ENCODE measurements at places on chromosomes 3 and 15. TPM values are rescaled to one million over a fixed set of nuclear protein-coding genes. Genes with fewer than 3 reads are reported as not detected.

DNA sequence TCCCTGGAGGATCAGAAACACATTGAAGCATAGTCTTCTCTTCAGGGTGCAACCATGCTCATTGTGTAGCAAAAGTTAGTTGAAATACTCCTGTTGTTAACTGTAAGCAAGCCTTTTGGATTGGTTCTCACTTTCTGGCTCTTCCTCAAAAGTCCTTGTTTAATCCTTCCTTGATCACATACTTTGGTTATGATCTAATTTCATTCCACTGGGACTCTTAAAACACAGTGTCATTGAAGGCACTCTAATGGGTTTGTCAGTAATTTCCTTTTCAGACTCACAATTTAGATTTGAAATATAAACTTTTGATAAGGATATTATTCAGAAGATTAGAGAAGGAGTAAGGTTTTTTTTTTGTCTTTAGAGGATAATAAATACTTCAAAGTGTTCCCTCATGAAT lies 451.7 kb upstream of the SGO1 start:
- H3K27me3 ChIP-seq, result no peaks in the 10 kb centered on the region
- peak; percentile 78 for DNase-seq
- H3K36me3 ChIP-seq, result no peaks in the 10 kb centered on the region
- peaks cover 3% of the 10 kb centered on the region for H3K4me1 ChIP-seq

GRCh38 chr15:95068701-95069521 lies 837.5 kb downstream of the MCTP2 start:
- H3K4me1 ChIP-seq, result peaks cover 7% of the 10 kb centered on the region
- DNase-seq, result no peak
- no peaks in the 10 kb centered on the region for H3K36me3 ChIP-seq
- H3K27ac ChIP-seq, result no peak overlapping the region
- no peaks in the 10 kb centered on the region for H3K27me3 ChIP-seq

DNA sequence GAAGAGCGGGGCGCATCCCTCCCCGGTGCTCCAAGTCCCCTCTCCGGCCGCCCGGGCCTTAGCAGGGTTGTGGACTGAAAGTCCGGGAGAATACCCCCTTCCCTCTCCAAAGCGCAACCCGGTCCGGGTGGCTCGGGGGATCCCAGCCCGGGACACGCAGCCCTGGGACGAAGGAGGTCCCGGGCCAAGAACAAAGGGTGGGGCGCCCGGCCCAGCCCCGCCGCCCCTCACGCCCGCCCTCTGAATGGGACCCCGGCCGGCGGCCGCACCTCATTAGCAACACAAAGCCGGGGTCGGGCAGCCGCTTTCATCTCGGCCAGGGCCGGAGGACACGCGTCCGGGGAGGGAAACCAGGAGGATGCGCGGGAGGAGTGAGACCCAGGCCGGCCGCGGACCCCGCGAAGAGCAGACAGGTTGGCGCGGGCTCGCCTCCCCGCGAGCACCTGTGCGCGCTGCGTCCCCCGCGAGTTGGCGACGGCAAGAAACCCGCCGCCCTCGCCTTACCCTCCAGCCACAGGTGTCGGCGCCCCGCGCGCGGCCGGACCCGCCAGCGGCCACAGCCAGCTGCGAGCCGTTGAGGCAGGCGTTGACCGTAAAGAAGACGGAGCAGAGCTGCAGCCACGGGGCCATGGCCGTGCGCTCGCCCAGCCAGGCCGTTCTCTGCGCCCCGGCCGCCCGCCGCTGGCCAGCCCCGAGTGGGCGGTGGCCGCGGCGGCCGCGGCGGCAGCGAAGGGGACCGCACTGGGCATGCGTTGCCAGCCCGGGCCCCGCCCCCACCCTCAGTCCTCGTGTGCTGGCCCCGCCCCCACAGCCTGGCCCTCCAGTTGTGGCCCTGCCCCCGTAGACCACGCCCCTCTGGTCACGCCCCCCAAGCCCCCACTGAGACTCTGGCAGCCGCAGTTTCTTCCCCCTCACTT lies at the start of gene IL17RD:
IL17RD (minus strand) TSS at position 697 of the 917 bp plus-strand sequence; CDS start at position 630, 67 bp downstream.
- no peak within 1 kb of the TSS for H3K27ac ChIP-seq
- H3K4me3 ChIP-seq, result peak within 1 kb of the TSS; percentile 75
- peak; percentile 91 for DNase-seq
- no peaks in the 10 kb centered on the region for H3K36me3 ChIP-seq
- H3K27me3 ChIP-seq, result peaks cover 3% of the 10 kb centered on the region

GRCh38 chr3:82050382-82050781 lies 288.9 kb upstream of the GBE1 start:
- DNase-seq, result no peak
- H3K36me3 ChIP-seq, result no peaks in the 10 kb centered on the region
- no peak overlapping the region for H3K4me3 ChIP-seq

- no peak overlapping the region for H3K4me3 ChIP-seq
- no peak for DNase-seq
- no peaks in the 10 kb centered on the region for H3K27me3 ChIP-seq
- no peaks in the 10 kb centered on the region for H3K4me1 ChIP-seq
- no peaks in the 10 kb centered on the region for H3K36me3 ChIP-seq
Measured at GRCh38 chr3:110598847-110599490, 472.6 kb upstream of the NECTIN3 start.

DNA sequence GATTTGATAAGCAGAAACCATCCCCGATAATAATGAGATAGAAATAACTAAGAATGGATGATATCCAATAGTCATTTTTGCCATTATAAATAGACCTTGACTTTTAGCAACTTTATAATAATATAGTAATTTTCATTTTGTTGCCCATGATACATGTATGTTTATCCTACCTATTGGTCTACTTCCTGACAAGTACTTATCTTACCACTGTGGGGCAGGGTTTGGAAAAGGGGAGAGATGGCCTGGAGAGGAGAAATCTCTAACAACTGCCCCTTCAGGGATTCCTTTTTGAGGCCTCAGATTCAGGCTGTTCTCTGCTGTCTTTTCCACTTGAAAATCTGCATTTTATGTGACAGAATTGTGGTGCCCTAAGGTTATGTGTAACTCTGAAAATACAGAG lies 42.2 kb downstream of the FAM98B start:
- no peak overlapping the region for H3K4me3 ChIP-seq
- DNase-seq, result no peak
- H3K27ac ChIP-seq, result no peak overlapping the region
- no peaks in the 10 kb centered on the region for H3K27me3 ChIP-seq
- no peaks in the 10 kb centered on the region for H3K36me3 ChIP-seq

Gene RNU6-1
- total RNA-seq, result not detected

Gene EXD1
- total RNA-seq, result 0.15 TPM

Gene FETUB
- not detected for total RNA-seq

Gene TRMT10C
- total RNA-seq, result 16.1 TPM

Gene GOLGA6D
- 0.12 TPM for total RNA-seq

Gene TFRC
- 259 TPM for total RNA-seq

Data from lung (tissue), 17 donors.